Activated T-cell treated with anti-CD3 and anti-CD28 coated beads, Interleukin-2, amount 50 U/mL, for 72 hours (primary cell): ENCODE measurements at places on chromosomes 2 and 18. TPM values are rescaled to one million over a fixed set of nuclear protein-coding genes. Genes with fewer than 3 reads are reported as not detected.

- peaks cover 1% of the 10 kb centered on the region for H3K36me3 ChIP-seq
- no peak for DNase-seq
- H3K4me3 ChIP-seq: no peak overlapping the region
- H3K27ac ChIP-seq: no peak overlapping the region
Observed at GRCh38 chr2:128313091-128313836, 5.4 kb downstream of the HS6ST1 start.

DNA sequence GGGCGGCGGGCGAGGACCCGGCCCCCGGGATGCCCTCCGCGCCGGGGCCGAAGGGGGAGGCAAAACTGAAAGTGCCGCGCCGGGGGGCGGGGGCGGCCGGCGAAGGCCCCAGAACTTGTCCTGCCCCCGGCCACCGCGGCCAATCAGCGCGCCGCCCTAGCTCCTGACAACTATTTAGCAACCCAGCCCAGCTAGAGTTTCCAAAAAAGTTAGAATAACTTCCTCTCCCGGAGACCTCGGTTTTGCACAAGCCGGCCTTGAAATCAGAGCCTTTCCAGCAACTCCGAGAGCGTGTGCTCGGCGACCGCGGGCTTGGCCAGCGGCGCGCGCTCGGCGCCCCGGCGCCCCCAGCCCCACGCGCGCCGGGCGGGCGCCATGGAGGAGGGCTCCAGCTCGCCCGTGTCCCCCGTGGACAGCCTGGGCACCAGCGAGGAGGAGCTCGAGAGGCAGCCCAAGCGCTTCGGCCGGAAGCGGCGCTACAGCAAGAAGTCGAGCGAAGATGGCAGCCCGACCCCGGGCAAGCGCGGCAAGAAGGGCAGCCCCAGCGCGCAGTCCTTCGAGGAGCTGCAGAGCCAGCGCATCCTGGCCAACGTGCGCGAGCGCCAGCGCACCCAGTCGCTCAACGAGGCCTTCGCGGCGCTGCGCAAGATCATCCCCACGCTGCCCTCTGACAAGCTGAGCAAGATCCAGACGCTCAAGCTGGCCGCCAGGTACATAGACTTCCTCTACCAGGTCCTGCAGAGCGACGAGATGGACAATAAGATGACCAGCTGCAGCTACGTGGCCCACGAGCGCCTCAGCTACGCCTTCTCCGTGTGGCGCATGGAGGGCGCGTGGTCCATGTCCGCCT, at the start of gene TWIST2:
Gene TWIST2, plus strand, starts transcription at position 245 of the 850 bp plus-strand sequence. Its CDS starts 131 bp downstream, at position 376.
- no peaks in the 10 kb centered on the region for H3K36me3 ChIP-seq
- peak within 1 kb of the TSS; percentile 10 for H3K4me3 ChIP-seq
- no peak within 1 kb of the TSS for H3K27ac ChIP-seq
- H3K4me1 ChIP-seq: no peaks in the 10 kb centered on the region

GRCh38 chr2:208097313-208097712, 27.0 kb downstream of the CRYGD start:
- peaks cover 15% of the 10 kb centered on the region for H3K4me1 ChIP-seq
- DNase-seq: no peak
- no peak overlapping the region for H3K4me3 ChIP-seq
- H3K36me3 ChIP-seq: no peaks in the 10 kb centered on the region
- no peak overlapping the region for H3K27ac ChIP-seq

GRCh38 chr2:134600208-134600607, 118.6 kb downstream of the TMEM163 start:
- no peak overlapping the region for H3K27ac ChIP-seq
- H3K4me1 ChIP-seq: no peaks in the 10 kb centered on the region

GRCh38 chr2:21363364-21363763, 239.6 kb downstream of the TDRD15 start:
- no peak overlapping the region for H3K27ac ChIP-seq
- no peak overlapping the region for H3K4me3 ChIP-seq
- DNase-seq: no peak
- H3K4me1 ChIP-seq: no peaks in the 10 kb centered on the region

The TFPI gene
- total RNA-seq: 0.19 TPM

The WIPF1 gene
- 198 TPM for total RNA-seq
